ENCODE measurements at places on chromosomes 12 and 14. TPM values are rescaled to one million over a fixed set of nuclear protein-coding genes. Genes with fewer than 3 reads are reported as not detected.

Gene ACSS3
- not detected for total RNA-seq

Gene RPGRIP1
- total RNA-seq: not detected

Gene SDR9C7
- total RNA-seq: not detected

Gene SLC2A14
- not detected for total RNA-seq

Gene INHBC
- not detected for total RNA-seq

Gene MYF6
- not detected for total RNA-seq

Gene SYCP3
- not detected for total RNA-seq

Gene AQP2
- total RNA-seq: 0.63 TPM

Gene AP1G2
- total RNA-seq: 207 TPM

Data from Karpas-422 (cell line).